ENCODE measurements at places on chromosomes 7 and 10.

GRCh38 chr7:2440608-2441245, 35.5 kb downstream of the GRIFIN start:
- no peak for DNase-seq

DNA sequence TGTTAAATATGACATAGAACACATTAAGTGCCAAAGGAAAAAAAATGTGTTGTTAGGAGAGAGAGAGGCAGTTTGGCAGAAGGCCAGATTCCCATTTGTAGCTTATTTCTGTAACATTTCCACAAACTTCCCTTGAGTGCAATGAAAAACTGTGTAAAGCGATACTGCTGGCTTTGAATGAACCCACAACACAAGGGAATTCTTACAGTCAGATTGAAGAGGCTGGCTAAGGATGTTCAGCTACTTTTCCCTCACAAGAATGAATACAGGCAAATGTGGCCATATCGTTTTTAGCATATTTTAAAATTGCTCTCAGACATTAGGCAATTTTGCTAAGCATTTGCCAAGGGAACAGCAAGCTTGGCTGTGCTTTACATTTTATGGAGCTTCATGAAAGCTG, 614.1 kb upstream of the FZD8 start:
- DNase-seq, result no peak

DNA sequence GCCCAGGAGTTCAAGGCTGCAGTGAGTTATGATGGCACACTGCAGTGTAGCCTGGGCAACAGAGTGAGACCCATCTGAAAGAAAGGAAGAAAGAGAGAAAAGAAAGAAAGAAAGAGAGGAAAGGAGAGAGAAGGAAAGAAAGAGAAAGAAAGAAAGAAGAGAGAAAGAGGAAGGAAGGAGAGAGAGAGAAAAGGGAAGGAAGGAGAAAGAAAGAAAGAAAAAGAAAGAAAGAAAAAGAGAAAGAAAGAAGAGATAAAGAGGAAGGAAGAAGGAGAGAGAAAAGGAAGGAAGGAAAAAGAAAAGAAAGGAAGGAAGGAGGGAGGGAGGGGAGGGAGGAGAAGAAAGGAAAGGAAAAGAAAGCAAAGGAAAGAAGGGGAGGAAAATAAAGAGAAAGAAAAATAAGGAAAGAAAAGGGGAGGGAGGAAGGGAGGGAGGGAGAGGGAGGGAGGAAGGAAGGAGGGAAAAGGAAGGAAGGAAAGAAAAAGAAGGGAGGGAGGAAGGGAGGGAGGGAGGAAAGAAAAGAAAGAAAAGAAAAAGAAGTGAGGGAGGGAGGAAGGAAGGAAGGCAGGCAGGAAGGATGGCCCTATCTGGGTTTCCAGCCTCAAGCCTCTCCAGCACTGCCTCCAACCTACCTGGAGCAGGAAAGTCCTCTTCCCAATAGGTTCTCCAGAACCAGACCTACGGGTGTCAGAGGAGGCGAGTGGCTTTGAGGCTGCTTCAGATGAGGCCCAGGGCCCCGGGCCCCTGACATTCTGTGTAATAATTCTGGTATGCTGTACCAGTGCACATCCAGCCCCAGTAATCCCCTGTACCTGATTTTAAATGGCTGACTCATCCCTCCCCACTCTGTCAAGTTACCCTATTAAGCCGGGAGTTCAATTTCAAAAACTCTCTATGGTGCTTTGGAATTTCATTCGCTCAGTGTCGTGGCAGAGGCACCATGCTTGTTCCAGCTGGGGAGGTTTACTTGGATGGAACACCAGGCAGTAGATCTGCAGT, 6.8 kb upstream of the PARD3 start:
- no peak for DNase-seq

DNA sequence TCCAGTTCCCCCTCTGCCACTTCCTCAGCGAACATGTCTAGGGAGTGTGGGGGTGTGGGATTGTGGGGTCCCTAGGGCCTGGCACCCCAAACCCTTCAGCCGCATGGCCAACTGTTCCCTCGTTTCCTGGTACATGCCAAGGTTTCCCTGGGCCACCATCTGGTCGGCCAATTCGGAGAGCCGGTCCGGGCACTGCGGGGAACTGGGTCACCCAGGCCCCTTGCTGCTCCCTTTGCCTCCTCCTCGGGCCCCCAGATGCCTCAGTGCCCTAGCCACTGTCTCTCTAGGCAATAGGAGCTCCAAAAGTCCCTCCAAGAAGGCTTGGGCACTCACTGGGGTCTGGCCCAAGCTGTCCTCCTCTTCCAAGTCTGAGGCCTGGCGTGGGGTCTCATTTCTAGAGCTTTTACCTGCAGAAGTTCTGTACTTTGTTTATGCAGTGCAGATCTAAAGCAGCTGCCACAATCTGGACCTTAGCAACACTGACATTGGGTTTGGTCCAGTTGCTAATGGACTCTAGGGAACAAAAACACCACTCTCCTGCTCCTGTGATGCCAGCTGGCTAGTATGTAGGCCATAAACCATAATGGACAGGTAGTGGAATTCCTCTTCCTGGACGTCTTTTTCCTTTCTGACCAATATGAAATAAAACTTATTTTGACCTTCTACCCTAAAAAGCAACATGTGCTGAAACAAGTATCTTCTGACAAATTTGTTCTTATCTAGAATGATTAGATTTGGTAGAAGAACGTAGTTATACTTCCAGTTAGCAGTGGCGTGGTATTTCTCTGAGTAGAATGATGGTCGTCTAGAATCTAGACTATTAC, 172.9 kb downstream of the LRRC4 start:
- DNase-seq, result no peak

DNA sequence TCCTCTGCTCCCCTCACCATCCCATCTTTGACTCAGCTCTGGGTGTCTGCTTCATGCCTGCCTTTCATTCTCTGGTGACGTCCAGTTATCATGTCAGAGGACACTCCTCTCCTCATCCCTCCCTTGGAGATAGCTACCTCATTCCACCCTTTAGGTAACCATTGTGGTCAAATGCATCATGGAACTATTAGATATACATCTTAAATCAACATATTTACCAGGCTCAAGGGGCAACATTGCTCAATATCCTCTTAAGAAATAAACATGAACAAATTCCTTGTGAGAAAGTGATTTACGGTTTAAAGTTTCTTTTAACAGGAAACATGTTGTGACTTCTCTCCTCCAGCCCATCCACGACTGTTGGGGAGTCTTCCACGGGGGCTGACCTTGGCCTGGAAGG, 511.6 kb upstream of the IGFBP3 start:
- DNase-seq, result no peak

DNA sequence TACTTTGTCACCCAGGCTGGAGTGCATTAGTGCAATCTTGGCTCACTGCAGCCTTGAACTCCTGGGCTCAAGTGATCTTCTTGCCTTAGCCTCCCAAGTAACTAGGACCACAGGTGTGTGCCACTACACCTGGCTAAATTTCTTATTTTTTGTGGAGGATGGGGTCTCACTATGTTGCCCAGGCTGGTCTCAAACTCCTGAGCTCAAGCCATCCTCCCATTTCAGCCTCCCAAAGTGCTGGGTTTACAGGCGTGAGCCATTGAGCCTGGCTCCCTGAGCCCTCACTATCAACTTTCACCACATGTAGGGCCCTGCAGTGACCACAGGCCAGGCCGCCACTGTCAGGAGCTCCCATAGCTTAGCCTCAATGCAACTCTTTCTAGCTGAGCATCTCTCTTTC, 110.2 kb downstream of the CUL2 start:
- DNase-seq, result no peak

- DNase-seq, result no peak
Measured at GRCh38 chr7:55134786-55135185, 116.0 kb downstream of the EGFR start.

- no peak for DNase-seq
Measured at GRCh38 chr7:45988405-45989057, 67.5 kb upstream of the IGFBP3 start.

GRCh38 chr7:18607025-18607424, 111.5 kb downstream of the HDAC9 start:
- no peak for DNase-seq

DNA sequence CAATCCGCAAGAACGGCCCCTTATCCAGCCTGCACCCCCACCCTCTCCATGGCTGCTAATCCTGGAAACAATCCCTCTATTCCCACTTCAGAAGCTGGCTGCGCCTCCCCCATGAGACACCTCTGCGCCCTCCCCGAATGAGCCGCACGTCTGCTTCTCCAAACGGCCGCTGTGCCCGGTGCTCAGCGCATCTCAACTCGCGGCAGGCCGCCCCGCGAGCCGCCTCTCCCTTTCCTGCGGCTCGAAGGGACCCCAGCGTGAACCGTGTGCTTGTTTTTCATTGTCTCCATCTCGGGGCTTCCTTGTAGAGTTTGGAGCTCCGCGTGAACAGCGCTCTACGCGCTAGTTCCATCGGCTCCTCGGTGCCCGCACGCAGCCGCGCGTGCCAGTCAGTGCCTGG, 20.8 kb upstream of the FXYD4 start:
- no peak for DNase-seq

- DNase-seq, result no peak
Measured at GRCh38 chr10:113131613-113132261, 181.7 kb downstream of the TCF7L2 start.

DNA sequence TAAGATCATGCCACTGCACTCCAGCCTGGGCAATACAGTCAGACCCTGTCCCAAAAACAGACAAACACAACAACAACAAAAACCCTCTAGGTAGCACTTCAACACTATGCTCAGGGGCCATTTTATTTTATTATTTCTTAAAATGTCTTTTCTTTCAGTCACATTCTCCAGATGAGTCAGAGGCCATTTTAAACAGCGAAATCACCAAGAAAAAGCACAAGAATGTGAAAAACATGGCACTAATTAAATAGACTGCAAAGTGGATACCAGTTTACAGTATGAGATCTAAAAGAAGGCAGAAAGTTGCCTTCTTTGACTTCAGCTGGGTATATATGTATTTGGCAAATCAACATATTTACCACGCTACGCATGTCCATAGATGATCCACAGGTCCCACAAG, 6.1 kb upstream of the FGL2 start:
- DNase-seq, result no peak

DNA sequence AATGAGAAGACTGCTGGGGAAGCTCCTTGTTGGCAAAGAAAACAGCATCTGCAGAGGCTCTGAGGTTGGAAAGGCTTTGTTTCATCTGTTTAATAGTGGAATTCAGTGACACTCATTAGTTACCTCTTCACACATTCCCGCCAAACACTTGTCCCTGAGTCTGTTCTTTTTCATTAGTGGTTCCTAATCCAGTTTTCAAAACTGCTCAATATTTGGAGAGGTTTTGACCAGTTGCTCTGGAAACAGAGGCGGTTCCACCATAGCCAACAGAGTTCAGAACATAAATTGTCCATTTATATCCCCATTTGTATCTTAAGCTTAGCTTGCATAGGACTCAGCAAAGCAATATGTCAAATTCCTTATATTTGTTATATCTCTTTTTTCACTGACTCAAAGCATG, 754.6 kb downstream of the AUTS2 start:
- DNase-seq, result no peak

DNA sequence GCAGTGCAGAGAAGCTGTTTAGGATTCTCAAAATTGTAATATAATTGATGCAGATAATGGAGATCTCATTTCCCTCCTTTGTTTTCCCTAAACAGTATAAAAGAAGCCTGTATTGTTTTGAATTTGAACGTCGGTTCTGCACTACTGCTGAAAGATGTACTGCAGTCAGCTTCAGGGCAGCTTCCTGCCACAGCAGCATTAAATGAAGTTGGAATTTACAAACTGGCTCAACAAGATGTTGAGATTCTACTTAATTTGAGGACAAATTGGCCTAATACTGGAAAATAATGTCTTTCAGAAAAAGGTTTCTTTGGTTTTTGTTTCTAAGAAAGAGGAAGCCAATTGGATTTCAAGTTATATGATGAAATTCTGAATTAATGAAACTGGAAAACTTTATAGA, 14.3 kb downstream of the EFCAB10 start:
- no peak for DNase-seq

DNA sequence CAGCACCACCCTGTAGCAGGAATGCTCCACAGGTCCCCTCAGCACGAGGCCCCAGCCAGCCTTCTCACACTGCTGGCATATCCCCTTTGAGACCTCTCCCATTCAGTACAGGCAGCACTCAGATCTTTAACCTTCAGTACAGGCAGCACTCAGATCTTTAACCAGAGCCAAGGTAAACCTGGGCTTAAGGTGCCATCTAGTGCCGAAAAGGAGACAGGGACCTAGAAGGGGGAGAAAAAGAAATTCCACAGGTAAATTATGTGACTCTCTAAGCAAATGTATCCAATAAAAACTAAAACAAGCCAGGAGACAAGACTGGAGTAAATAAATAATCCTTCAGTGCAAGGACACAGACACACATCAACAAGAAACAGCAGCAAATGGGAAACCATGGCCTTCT, 358.6 kb downstream of the PTPRN2 start:
- no peak for DNase-seq

GRCh38 chr7:26685606-26686005, 178.8 kb downstream of the SKAP2 start:
- no peak for DNase-seq

- no peak for DNase-seq
Measured at GRCh38 chr10:96663797-96664196, 56.5 kb downstream of the PIK3AP1 start.

- no peak for DNase-seq
Measured at GRCh38 chr7:123599766-123600165, 1.9 kb upstream of the ASB15 start.

GRCh38 chr10:27736396-27736795, 9.2 kb downstream of the MKX start:
- DNase-seq, result no peak

DNA sequence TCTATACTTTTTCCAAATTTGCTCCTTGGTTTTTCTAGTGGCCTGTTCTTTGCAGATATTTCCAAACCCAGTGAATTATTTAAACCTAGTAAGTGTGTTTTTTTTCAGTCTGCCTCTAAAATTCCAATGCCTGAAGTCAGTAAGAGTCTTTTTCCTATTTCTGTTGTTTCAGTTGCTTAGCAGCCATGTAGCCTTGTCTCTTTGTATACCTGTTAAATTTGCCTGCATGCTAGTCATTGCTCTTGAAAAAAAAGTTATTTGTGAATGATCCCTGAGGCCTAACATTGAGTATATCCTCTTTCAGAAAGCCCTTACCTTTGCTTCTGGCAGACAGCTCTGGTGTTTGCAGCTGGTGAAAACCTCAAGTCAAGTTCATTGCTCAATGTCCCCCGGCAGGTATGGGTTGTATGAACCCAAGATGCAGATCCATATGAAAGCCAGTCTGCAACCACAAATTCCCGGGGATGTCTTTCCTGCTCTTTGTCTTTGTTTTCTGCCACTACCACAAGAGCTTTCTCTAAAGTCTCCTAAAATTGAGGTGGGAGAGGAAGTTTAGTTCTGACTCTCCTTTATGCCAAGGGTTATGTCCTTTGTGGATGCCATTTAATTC, 35.7 kb downstream of the CH25H start:
- DNase-seq, result no peak

GRCh38 chr7:133556048-133556447, 303.2 kb downstream of the EXOC4 start:
- DNase-seq, result no peak

DNA sequence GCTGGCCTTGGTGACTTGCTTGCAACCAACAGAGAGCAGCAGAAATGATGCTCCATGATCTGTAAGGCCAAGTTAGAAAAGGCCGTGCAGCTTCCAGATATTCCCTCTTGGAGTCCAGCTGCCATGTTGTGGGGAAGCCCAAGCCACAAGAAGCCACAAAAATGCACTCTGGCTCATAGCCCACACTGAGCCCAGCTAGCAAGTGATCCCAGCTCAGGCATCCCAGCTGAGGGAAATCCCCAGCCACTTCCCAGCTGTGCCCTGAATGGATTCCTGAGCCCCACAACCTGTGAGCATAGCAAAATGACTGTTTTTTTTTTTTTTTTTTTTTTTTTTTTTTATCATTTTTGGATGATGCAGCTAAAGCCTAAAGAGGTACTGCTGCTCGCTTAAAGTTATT, 11.1 kb upstream of the SDK1 start:
- DNase-seq, result no peak

Measured in activated CD4-positive, alpha-beta T cell treated with anti-CD3 and anti-CD28 coated beads for 24 hours (primary cell).